Activated T-helper 1 cell treated with anti-CD3 and anti-CD28 coated beads, Interleukin-12 subunit alpha, Interleukin-12 subunit beta, Interleukin-2, Interleukin-4 antibody, amounts not matched to agents 30 ng/mL and 10 ng/mL and 1 ng/mL, durations not matched to agents 14 hours and 24 hours and 36 hours (primary cell): ENCODE measurements at places on chromosomes 5 and 9. TPM values are rescaled to one million over a fixed set of nuclear protein-coding genes. Genes with fewer than 3 reads are reported as not detected.

IL13 gene
- total RNA-seq, result 294 and 308 TPM in 2 replicates

F2RL2 gene
- total RNA-seq, result not detected in 2 replicates

RRAGA gene
- 56.8 and 56.9 TPM in 2 replicates for total RNA-seq

GRCh38 chr5:125338440-125339174, 592.2 kb upstream of the ZNF608 start:
- no peaks in the 10 kb centered on the region for H3K27me3 ChIP-seq
- no peaks in the 10 kb centered on the region for H3K4me1 ChIP-seq
- H3K36me3 ChIP-seq, result no peaks in the 10 kb centered on the region
- no peak overlapping the region for H3K27ac ChIP-seq
- no peak for DNase-seq
- no peak overlapping the region for H3K4me3 ChIP-seq

DNA sequence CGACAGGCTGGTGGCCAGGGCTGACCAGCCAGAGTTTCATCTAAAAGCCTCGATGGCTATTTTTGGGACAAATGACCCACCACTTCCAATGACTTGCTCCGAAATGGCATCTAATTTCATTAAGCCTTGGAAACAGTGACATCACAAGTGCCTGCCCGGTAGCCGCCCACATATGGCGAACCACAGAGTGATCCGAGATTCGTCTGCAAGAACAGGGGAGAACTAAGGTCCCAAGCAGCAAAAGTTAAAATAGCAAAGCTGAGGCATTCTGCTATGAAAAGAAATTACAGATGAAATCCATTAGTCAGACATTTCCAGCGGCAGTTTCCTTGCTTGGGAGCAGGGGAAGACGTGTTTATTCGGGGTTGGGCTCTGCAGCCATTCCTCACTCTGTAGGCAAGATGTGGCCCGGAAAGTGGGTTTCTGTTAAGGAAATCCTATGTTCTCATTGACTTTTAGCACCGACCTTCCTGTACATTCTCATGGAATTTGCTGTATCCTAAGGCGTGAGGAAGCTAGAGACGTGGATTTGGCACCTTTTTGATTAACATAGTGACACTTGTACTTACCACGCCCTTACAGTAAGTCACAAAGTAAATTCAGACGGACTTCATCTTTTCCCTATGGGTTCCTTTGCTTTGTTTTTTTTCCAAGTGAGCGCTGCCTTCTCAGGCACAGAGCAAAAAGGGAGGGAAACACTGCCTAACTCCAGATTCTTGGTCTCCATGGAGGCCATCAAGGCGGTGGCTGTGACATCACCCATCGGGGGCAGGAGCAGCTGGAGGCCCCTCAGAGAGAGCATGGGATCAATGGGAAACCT, 45.1 kb downstream of the ERGIC1 start:
- no peak overlapping the region for H3K27ac ChIP-seq
- H3K4me3 ChIP-seq, result no peak overlapping the region
- H3K36me3 ChIP-seq, result peaks cover 2% of the 10 kb centered on the region
- H3K27me3 ChIP-seq, result no peaks in the 10 kb centered on the region
- peaks cover 7% of the 10 kb centered on the region for H3K4me1 ChIP-seq

DNA sequence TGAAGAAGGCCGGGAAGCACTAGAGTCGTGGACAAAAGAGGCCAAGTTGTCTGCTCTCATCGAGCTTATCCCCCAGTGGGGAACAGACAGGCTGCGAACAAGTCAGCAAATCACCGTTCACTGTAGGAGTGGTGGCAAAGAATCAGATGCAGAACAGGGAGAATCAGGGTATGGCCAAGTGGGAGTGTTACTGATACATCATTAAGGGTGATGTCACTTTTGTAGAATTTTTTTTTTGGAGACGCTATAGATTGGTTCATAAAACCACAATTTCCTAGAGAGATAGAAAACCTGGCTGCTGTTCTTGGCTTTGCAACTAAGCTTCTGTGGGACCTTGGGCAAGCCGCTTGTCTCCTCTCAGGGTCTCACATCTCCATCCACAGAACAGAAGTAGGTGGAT, 21.3 kb downstream of the SPRY4 start:
- peaks cover 8% of the 10 kb centered on the region for H3K27me3 ChIP-seq
- H3K4me3 ChIP-seq, result no peak overlapping the region
- H3K4me1 ChIP-seq, result peaks cover 7% of the 10 kb centered on the region

DNA sequence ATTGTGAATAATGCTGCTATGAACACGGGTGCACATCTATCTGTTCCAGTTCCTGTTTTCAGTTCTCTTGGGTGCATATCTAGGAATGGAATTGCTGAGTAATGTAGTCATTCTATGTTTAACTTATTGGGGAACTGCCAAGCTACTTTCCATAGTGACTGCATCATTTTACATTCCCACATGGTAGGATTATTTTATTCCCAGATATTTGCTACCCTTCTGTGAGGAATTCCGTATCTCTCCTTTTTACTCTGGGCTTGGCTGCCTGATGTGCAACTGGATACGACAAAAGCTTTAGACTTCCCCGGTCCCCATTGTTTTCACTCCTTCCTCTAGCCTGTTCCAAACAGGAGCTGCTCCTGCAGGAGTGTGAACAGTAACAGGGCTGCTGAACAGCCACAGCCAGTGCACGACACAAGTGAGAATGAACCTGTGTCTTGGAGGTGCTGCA, 7.2 kb downstream of the TAS2R1 start:
- H3K36me3 ChIP-seq, result no peaks in the 10 kb centered on the region
- no peak overlapping the region for H3K4me3 ChIP-seq
- H3K27me3 ChIP-seq, result no peaks in the 10 kb centered on the region
- no peaks in the 10 kb centered on the region for H3K4me1 ChIP-seq
- DNase-seq, result no peak

MEIKIN gene
- not detected in 2 replicates for total RNA-seq

GLDC gene
- total RNA-seq, result 1.4 and 1.8 TPM in 2 replicates
